ENCODE measurements at places on chromosomes 12 and 14. TPM values are rescaled to one million over a fixed set of nuclear protein-coding genes. Genes with fewer than 3 reads are reported as not detected.

DNA sequence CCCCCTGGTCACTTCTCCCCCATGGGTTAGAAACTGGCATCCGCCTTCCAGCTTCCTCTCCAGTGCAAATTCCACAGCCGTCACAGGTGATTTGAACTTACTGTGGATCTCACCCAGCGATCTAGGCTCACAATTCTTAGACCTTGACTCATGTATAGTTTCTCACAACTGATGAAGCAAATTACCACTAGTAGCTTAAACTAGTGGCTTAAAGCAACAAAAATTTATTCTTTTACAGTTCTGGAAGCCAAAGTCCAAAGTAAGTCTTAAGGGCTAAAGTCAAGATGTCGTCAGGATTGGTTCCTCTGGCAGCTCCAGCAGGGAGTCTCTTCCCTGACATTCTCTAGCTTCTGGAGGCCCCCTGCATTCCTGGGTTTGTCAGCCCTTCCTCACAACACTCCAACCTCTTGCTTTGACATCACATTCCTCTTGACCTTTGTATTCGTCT is 117.4 kb downstream of the KTN1 start:
- DNase-seq: no peak

- DNase-seq: no peak
These were observed 55.8 kb downstream of the TNFAIP2 start for GRCh38 chr14:103179094-103179493.

DNA sequence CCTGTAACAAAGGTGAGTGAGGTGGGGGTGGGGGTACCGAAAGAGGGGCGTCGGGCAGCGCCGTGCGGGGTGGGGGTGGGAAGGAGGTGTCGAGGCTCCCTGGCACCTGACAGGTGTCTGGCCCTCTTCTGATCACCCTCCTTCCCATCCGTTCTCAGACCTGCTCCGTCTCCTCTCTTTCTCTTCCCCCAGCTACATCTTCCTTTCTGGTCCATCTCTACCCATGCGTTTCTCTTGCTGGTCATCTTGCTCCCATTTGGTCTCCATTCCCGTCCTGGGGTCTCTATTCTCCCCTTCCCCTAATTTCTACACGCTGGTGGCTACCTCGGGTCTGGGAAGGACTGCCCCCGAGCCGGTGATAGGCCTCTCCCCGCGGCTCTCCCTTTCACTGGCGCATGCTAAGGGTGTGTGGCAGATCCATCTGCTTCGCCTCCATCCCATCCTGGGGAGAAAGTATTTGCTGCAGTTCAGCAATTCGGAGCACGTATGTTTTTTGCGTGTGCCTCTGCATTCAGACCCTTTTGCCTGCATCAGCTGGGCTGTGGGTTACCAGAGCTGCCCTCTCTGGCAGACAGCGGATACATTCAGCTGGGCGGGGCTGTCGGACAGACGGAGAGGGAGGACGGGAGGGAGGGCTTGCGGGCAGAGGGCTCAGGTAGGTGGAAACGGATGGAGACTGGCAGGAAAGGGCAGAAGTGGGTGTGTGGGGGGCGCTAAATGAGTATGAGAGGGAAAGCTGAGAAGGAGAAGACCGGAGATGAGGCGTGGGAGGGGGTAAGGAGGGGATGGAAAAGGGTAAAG is 730 bp downstream of the CLSTN3 start:
- peak; percentile 66 for DNase-seq

- DNase-seq: no peak
These were observed 23.0 kb downstream of the SCYL2 start for GRCh38 chr12:100290016-100290415.

DNA sequence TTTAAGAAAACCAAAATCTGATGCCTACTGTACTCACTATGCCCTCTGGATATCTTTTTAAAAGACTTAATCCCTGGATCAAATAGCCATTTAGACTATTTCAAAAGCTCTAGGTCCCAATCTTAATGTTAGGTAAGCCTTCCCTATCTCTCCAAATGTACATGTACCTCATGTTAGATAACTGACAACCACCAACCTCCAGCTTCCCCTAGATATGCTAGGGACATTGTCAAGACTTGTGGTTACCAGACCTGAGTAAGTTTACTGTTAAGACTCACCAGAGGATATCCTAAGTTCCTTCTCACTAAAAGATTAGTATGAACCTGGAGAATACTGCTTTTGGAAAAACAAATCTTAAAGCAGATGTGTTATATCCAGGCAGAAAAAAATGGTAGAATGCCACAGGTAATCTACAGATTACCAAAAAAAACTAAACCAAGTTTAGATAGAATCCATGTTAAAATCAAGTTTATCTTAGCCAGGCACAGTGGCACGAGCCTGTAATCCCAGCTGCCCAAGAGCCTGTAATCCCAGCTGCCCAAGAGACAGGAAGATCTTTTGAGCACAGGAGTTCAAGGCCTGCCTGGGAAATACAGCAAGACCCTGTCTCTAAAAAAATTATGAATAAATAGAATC is 9.7 kb downstream of the NAP1L1 start:
- no peak for DNase-seq

- no peak for DNase-seq
These were observed 1.1 kb upstream of the USP15 start for GRCh38 chr12:62258941-62259630.

DNA sequence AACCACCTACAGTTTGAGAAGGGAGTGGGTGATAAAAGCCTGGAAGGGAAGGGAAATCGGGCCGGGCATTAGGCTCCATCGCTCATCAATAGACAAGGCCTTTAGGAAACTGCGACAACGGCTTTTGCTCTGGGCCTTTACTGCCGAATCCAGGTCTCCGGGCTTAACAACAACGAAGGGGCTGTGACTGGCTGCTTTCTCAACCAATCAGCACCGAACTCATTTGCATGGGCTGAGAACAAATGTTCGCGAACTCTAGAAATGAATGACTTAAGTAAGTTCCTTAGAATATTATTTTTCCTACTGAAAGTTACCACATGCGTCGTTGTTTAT is 261 bp upstream of the RNU7-1 start:
- no peak for DNase-seq

DNA sequence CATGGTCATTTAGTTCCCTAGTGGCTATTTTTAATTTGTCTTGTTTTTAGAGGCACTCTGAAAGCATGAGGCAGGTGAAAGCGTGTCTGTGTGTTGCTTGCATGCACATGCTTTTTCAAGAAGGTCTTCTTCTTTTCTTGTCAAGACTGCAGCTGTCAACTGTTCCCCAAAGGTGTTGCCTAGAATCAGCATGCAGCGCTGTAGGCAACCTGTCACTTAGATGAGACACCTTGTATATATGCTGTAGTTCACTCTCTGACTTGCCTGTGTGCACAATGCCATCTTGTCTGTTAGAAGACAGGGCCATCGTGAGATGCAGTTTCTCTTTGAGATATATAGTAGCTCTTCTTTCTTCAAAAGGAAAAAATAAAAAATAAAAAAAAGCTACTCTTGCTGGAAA is 885.7 kb downstream of the DIO2 start:
- DNase-seq: no peak

- peak; percentile 56 for DNase-seq
These were observed at the start of gene MAP1LC3B2 for GRCh38 chr12:116559162-116559935. Gene MAP1LC3B2, plus strand, starts transcription at chr12:116559381. Its CDS starts 16,562 bp downstream, at chr12:116575943.

- DNase-seq: no peak
These were observed 27.6 kb downstream of the ETFBKMT start for GRCh38 chr12:31687101-31687527.

DNA sequence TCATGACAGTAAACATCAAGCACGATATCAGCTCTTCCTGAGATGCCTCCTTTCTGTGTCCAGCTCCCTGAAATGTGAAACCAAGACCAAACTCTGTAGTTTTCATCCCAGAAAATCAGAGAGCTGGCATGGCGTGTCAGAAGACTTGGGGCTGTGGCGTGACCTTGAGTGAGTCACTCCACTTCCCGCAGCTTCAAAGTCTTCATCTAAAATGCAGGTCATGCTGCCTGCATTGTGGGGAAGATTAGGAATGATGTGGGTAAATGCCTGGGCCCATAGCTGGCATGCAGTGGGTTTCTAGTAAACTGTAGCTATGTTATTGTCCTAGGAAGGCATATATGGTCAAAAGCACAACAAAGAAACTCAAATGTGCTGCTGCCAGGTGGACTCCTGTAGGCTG is 28.8 kb downstream of the OAS2 start:
- no peak for DNase-seq

DNA sequence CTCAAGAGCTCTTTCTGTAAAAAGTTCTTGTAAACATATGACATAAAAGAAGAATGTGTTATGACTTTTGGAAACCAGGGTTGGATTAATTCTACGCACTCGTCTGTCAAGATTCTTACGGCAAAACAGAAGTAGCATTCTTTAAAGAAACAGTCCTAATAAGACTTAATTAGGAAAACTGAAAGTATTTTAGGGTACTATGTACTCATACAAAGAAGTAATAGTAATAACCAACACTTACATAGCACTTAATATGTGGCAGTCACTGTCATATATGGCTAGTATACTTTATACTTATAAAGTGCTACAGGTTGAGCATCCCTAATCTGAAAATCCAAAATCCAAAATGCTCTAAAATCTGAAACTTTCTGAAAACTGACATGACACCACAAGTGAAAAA is 72.9 kb upstream of the ST8SIA1 start:
- DNase-seq: no peak

DNA sequence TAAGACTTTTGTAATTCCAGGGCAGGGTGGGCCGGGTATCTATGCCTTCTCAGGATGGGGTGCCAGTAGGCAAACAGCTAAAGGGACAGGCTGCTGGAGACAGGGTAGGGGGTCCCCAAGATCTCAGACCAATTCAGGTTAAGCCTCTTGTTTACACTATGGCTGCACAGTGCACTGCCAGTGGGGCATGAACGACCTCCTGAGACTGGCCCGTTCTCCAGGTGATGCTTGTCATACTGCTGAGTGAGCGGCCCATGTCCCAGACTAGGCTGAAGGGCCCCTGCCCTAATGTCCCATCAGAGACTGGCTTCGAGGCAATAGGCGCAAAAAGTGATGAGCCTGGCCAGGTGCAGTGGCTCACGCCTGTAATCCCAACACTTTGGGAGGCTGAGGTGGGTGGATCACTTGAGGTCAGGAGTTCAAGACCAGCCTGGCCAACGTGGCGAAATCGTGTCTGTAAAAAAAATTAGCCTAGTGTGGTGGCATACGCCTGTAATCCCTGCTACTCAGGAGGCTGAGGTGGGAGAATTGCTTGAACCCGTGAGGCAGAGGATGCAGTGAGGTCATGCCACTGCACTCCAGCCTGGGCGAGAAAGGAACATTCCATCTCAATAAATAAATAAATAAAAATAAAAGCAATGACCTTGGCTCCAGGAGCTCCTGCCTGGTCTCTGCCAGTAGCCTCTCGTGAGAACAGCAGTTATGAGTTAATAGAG is 12.6 kb downstream of the SLC25A29 start:
- no peak for DNase-seq

GRCh38 chr12:71938728-71939385 is at the start of gene TPH2:
Gene TPH2, plus strand, starts transcription at chr12:71938845. Its CDS starts 142 bp downstream, at chr12:71938987.
- peak; percentile 26 for DNase-seq

DNA sequence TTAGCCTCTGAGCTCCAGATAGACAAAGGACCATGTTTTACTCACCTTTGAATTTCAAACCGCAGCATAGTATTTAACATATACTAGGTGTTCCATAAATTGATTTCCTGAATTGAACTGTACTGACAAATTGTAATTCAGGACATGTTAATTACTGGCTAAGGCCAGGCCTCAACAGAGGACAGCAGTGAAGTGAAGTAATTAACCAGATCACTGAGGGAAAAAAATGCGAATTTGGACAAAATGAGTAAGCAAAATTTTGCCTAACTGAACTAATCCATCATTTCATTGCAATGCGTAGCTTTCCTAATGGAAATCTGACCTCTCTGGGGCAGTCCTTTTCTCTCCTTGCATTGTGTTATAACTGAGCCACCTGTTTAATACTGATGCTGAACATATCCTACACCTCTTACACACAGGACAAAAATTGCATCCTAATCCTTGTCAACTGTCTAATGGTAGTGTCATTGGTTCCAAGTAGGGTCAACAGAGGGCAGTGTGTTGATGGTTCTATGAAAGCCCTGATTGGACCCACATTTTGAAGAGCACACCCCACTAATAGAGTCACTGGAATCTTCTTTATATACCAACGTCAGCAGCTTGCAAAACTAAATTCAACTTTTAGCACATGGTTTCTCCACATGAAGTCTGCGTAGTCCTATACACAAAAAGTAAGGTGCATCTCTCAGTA is 148.4 kb downstream of the SLC25A21 start:
- no peak for DNase-seq

DNA sequence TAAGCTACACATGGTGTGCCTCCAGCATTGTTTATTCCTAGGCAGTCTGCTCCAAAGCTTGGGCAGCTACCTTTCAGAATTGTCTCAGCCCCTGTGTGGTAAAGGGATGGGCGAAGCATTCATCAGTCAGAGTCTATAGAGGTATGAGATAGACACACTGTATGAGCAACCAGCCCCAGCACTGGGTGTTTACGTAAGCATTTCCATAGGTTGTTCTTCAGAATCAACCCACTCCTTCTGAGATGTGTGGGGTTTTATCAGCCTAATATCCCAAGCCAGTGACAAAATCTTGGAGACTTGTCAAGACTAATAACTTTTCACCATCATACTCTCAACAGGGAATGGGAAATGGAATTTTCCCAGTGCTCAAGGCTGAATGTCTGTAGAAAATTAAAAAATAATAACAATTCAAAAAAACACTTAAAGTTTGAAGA is 98.2 kb downstream of the BTG1 start:
- DNase-seq: no peak

- DNase-seq: no peak
These were observed 85.2 kb downstream of the WNK1 start for GRCh38 chr12:837548-837947.

- DNase-seq: no peak
These were observed 499.8 kb upstream of the TBX3 start for GRCh38 chr12:115183752-115184151.

DNA sequence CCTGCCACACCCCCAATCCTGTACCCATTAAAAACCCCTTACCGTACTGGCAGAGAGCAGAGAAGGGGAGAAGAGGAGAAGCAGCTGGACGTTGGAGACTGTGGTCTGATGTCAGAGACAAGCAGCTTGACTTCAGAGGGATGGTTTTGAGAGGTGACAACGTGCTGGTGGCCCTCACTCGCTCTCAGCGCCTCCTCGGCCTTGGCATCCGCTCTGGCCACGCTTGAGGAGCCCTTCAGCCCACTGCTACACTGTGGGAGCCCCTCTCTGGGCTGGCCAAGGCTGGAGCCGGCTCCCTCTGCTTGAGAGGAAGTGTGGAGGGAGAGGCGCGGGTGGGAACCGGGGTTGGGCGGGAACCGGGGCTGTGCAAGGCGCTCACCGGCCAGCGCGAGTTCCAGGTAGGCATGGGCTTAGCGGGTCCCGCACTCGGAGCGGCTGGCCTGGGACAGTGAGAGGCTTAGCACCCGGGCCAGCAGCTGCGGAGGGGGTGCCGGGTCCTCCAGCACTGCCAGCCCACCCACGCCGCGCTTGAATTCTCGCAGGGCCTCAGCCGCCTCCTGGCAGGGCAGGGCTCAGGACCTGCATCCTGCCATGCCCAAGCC is 67.6 kb upstream of the PPP4R3A start:
- no peak for DNase-seq

The ITGB7 gene
- 339 TPM for total RNA-seq

The CLEC2A gene
- not detected for total RNA-seq

The REC8 gene
- total RNA-seq: 26.7 TPM

The RAD51AP1 gene
- total RNA-seq: 29.5 TPM

The KRT7 gene
- total RNA-seq: 3.2 TPM

The CNTN1 gene
- not detected for total RNA-seq

The NAP1L1 gene
- 926 TPM for total RNA-seq

The P2RX2 gene
- total RNA-seq: not detected

The RASSF8 gene
- total RNA-seq: 0.31 TPM

The DDX51 gene
- total RNA-seq: 35.2 TPM

The CYP46A1 gene
- 0.07 TPM for total RNA-seq

The OTOGL gene
- not detected for total RNA-seq

The SYNDIG1L gene
- not detected for total RNA-seq

The MAP3K12 gene
- total RNA-seq: 11.9 TPM

The ABCB9 gene
- total RNA-seq: 3.9 TPM

All from CD8-positive, alpha-beta memory T cell (primary cell).